ENCODE measurements at places on chromosomes 4 and X.
A peak's percentile ranks its signal among the peaks of the same experiment; 100 is the strongest.

DNA sequence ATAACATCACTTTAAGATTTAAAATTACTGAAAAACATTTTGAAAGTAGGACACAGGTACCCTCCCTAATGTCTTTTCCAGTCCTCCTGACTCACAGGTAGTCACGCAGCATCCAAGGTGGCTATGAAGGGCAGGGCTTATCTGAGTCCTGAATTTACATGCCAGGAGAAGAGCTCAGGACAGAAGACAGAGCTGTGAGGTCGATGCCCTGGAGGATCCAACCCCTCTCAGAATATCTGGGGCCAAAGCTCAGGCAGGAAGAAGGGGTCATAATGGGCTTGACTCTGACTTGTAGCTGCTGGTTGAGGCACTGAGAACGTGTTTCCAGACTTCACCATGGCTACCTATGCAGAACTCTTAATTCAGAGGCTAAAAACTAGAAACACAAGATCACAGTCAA lies 177.5 kb downstream of the AASDH start:
- no peak for DNase-seq

DNA sequence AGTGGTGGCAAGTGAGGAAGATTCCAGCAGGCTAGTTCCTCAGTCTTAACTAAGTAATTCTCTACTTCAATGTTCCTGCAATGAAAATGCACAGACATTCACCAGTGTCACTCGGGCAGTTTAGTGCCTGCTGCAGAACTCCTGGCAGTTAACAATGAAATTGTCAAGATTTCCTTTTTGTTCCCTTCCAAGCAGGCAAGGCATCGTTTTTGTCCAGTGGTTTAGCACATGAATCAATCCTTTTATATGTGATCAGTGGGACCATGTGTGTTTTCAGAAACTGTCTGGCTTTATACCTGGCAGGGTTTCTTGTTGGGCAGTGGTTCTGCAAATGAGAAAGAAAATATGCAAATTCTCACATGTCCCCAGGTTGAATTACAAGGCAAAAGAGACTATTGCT lies 122.2 kb downstream of the GBA3 start:
- DNase-seq, result no peak

GRCh38 chr4:7264694-7265093 lies 72.4 kb downstream of the SORCS2 start:
- no peak for DNase-seq

- no peak for DNase-seq
Measured at GRCh38 chr4:79235095-79235494, 90.8 kb downstream of the NAA11 start.

GRCh38 chr4:73070074-73070390 lies 516 bp upstream of the COX18 start:
- no peak for DNase-seq

DNA sequence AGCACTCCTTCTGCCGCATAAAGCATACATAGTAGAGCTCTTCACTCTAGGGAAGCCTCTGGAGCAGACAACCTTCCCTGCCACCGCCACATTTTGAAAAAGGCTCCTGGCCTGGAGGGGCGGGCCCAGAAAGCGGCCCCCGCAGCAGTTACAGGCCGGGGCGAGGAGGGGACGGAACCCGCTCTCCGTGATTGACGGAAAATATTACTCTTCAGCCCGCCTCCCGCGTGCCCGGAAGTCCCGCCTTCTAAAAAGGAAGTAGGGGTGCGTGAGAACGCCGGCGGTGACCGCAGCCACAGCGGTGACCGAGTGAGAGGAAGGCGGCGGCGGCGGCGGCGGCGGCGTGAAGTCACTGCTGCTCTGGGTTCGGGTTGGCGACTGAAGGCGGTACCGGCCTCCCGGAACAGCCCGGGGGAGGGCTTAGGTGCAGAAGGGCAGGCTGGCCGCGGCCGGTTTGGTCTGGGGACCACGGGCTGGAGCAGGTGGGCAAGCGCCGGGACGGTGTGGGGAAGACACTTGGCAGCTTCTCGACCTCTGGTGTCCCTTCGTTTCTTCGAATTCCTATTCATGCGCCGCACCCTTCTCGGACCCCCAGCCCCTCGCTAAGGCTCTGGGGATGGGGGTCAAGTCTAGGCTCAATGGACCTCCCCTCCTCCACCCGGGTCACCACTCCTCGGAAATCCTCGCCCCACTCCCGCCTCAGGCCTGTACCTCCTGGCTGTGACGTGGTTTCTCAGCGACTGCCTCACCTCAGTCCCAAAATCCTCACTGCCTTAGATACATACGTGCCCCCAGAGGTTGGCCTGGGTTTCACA lies at the start of gene HCCS:
HCCS (plus strand) TSS at position 296 of the 815 bp plus-strand sequence. CDS start 729 bp downstream, outside the sequence.
- peak; percentile 53 for DNase-seq

GRCh38 chr4:17112292-17112659 lies 213.8 kb upstream of the LDB2 start:
- DNase-seq, result peak; percentile 31

- peak; percentile 61 for DNase-seq
Measured at GRCh38 chrX:153245288-153245731, 66.2 kb downstream of the MAGEA1 start.

GRCh38 chr4:61293707-61294400 lies 93.7 kb downstream of the ADGRL3 start:
- DNase-seq, result no peak

DNA sequence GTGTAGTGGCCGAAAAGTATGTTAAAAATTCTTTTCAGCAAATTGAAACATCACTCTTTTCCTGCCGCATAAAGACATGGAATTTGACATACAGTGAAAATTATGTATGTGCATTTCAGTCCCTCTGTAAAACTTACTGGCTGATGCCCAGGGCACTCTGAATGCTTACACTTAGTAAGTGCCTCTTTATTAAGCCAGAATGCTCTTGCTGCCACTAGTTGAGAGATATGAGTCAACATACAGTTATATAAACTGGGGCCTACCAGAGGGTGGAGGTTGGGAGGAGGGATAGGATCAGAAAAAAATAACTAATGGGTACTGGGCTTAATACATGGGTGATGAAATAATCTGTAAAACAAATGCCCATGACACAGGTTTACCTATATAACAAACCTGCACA lies 38.1 kb upstream of the TRPC5 start:
- no peak for DNase-seq

- DNase-seq, result no peak
Measured at GRCh38 chr4:159126716-159127115, 23.8 kb downstream of the RAPGEF2 start.

- no peak for DNase-seq
Measured at GRCh38 chrX:50768801-50769200, 45.2 kb downstream of the SHROOM4 start.

DNA sequence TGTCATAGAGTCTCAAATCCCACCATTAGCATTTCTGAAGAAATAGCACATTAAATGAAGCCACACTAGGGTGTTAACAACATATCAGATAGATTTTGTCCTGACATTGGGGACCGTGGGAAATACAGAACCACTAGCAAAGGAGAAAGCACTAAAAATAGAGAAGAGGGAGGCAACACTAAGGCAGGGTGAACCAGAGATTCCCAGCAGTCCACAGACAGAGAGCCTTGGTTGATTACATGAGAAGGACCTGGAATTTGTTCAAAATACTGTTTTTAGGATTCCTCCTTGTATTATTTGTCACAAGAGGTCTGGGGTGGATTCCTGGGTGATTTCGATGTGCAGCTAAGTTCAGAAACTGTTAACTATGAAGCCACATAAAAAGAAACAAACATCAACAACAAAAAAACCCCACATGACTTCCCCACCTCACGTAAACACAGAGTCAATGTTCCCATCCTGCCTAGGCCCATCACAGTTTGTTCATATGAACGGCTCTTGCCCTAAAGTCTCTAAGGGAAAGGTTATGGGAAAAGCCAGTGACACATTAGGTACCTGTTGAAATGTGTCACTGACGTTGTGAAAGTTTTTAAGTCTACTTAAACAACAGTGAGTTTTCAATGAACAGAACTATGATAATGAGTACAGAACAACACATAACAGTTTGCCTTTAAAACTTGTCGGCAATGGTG lies 23.6 kb upstream of the GRSF1 start:
- DNase-seq, result no peak

DNA sequence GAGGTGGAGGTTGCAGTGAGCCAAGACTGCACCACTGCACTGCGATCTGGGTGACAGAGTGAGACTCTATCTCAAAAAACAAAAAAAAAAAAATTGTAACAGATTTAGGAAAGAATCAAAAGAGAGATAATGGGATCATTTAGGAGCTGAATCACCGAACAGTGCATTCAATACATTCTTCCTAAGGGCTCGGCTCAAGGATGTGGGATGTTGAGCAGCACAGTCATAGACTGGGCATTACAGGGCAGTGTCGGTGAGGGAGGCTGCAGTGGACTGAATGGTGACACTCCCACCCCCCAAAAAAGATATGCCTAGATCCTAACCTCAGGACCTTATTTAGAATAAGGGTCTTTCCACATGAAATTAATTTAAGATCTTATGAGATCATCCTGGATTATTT lies 70.0 kb downstream of the EVC2 start:
- DNase-seq, result no peak

DNA sequence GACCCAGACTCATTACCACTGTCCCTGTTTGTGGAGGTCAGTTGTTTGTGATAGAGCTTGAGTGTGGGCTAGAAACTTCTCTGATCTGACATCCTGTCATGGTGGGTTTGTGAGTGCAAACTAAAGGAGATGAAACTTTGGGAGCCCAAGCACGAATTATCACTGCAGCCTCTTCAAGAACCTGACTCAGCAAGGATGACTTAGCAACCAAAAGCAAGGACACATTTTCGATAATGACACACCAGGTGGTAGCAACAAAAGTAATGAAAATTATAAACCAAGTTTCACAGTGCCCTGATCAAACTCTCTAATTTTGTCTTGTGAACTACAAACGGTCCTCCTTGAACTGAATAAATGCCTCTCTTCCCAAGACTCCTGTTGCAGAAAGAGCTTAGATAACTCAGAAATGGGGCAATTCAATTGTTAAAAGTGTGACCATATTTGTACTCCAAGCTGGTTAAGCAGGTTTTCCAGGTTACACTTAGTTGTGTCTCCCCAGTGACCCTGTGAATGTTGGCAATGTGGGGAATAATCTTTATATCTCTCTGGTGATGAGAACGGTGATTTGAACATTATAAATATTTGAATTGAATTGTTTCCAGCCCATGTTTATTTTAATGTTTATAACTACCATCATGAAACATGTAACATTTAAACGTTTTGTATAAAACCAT lies 52.6 kb upstream of the ATP8A1 start:
- DNase-seq, result no peak

DNA sequence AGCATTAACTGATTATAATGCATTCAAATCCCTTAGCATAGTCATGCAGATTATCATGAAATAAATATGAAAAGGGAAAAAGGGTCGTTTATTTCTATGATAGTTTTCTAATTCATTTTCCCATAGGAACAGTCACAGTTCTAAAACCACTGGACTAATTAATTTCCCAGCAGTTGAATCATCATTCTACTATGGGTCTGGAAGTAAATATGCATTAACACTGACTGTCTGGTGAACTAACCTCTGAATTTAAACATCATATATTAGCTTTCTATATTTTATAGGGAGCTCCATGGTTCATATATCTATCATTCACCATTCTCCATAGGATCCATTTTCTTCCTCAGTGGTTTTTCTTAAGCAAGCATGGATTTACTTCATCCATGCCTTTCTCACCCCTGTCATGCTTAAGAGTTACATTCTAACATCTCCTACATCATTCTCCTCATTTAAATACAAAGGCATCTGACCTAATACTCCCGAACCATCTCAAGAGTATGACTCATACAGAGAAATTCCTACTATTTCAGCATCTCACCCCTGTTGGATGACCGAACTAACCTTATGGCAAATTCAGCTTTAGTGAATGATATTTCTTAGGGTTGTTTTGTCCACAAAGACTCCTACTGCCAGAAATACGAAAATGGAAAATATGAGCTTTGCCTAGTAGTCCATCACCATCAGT lies 198.7 kb upstream of the ADAMTS3 start:
- DNase-seq, result no peak

GRCh38 chrX:20059467-20060128 lies 57.1 kb downstream of the MAP7D2 start:
- DNase-seq, result no peak

DNA sequence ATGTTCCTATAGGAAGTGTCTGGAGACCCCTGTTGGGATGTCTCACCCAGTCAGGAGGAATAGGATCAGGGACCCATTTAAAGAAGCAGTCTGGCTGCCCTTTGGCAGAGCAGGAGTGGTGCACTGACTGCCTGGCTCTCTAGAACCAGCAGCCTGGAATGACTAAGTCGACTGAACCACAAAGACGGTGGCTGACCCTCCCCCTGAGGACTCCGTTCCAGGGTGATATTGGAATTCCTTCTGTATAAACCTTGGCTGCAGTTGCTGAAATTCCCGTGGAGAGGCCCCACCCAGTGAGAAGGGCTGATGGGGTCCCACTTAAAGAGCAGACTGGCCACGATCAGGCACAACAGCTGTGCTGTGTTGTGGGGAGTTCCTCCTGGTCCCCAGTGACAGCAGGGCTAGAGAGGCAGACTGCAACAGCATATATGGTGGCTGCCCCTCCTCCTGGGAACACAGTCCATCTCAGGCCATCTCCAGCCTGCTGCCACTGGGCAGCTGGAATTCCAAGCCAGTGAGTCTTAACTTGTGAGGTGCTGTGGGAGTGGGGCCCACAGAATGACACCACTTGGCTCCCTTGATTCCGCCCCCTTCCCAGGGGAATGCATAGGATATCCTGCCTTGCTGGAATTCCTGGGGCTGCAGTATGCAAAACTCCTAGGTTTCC lies 41.8 kb upstream of the RLIM start:
- no peak for DNase-seq

DNA sequence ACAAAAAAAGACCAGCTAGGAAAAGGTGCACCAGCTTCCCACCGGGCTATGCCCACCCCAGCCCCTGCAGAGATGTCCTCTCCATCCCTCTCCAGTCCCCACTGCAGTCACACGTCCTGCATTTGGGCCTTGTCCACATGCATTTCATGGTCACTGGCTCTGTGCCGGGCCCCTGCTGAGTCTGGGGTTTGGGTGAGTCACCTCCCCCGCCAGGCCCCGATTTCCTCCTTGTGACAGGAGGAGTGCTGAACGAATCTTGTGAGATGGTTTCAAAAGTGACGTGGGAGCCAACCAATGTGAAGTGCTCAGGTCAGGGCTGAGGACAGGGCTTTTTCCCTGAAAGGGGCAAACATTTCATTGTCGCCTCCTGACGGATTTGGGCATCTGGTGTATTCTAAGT lies 7.1 kb downstream of the CPZ start:
- DNase-seq, result no peak

- no peak for DNase-seq
Measured at GRCh38 chr4:2794486-2795299, 1.8 kb downstream of the SH3BP2 start.

DNA sequence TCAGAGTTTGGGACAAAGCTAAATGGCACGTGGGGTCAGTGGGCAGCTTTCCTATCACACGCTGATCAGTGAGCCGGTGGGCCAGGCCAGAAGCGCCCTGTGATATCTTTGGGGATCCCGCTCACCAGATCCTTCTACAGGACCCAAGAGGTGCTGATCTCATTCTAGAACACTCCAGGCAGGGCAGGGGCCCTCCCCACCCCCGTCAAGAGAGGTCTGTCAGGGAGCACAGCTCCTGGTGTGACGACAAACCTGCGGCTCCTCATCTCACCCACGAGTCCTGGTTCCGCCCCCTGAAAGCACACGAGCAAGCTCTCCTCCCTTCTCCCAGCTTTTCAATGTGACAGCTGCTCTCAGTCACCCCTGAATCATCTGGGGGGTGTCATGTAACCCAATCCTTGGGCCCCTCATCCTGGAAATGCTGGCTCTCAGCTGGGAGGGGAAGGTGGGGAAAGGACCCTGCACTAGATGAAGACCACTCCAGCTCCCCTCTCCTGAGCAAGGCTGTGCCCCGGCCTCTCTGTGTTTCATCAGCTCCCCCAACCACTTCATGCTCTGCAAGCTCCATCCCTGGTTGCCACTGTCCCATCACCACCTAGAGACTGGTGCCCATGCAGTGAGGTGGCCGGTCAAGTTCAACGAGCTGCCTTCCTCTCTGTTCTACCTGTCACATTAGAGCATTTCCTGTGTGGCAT lies 4.6 kb downstream of the HCFC1 start:
- DNase-seq, result no peak
